Peyer's patch (tissue), 4 donors: ENCODE measurements at places on chromosomes 12 and 14. TPM values are rescaled to one million over a fixed set of nuclear protein-coding genes. Genes with fewer than 3 reads are reported as not detected.

DNA sequence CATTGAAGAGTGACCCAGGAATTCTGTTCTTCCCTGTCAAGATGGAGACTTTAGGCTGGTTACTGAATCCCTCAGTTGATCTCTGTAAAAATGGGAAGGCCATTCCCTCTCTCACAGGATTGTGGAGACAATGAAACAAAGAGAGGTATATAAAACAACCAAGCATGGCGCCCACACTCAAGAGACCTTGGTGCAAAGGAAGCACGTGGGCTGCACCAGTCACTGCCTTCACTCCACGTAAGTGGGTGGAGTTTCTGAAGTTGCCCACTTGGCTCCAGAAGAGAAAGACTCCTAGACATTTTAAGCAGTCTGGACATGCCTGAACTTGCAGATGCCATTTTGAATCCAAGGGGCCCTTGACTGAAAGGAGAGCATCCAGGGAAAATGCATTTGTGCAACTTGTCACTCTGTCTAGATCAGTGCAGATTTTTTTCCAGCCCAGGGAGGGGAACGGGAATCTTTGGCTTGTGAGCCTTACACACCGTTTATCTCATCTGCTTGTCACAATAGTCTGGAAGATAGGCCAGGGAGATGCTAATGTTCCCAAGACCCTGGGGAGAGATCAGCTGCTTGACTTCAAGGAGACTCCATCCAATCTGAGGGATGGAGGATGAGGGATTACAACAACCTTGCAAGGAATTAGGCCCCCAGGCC is 96.9 kb upstream of the TBX3 start:
- no peak for DNase-seq

- no peak for DNase-seq
Measured at GRCh38 chr12:102534899-102535298, 54.5 kb upstream of the IGF1 start.

The AKAP6 gene
- 13.7 TPM for total RNA-seq

DNA sequence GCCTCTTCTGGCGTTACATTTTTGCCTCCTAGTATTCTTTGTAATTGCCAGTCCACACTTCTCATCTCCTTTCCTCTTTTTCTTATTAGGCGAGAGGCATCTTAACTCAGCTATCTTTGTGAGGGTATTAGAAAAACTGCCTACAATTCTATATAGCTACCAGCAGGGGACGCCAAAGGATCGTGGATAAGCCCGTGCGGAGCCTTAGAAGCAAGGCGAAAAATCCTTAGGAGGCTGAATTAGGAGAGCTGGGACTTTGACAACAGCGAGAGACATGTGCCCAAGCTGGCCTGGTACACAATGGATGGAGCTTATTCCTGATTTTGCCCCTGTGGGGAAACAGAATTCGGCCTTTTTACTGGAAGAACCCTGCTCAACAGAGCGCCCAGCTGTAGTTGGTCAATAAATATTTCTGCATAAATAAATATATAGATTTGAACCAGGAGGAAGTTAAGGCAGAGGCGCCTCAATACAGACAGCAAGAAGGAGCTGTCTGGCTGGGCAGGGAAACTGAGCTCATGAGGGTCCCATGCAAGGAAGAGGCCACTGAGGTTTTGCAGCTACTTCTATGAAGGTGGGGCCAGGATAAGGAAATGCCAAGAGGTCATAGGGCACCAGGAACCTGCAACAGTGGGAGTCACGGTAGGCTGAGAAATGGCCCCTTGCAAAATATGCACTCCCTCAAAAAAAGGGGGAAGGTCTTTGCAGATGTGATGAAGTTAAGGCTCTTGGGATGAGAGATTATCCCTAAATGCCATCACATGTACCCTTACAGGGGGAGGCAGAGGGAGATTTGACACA is 14.6 kb upstream of the RBM19 start:
- no peak for DNase-seq

DNA sequence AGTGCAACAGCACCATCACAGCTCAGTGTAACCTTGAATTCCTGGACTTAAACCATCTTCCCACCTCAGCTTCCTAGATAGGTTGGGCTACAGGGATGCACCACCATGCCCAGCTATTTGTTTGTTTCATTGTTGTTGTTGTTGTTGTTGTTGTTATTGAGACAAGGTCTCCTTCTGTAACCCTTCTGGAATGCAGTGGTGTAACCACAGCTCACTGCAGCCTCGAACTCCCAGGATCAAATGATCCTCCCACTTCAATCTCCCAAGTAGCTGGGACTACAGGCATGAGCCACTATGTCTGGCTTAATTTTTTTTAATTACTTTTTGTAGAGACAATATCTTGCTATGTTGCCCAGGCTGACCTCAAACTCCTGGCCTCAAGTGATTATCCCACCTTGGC is 1.2 kb upstream of the NEMP1 start:
- DNase-seq, result no peak

The IL22 gene
- not detected for total RNA-seq

GRCh38 chr12:126830778-126831680 is 1435.9 kb upstream of the TMEM132C start:
- no peak for DNase-seq

The CMA1 gene
- total RNA-seq, result not detected

DNA sequence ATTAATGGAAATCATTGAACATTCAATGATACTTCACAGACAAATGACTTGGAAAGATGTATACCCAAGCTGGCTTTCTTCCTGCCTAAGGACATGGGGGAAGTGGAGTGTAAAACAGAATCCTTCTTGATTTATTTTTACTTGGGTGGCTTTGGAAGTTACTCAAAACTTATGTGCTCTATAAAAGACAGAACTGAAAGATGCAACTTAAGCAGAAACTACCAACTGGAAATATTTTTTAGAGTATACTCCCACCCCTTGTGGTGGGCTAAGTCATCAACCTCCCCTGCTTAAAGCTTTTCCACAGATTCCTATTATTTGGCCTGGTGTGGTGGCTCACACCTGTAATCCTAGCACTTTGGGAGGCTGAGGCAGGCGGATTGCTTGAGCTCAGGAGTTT is 126.0 kb upstream of the ATP2B1 start:
- DNase-seq, result no peak

The TRAF3 gene
- total RNA-seq, result 47.8 TPM

- no peak for DNase-seq
Measured at GRCh38 chr14:98298481-98299244, 973.3 kb downstream of the BCL11B start.

- DNase-seq, result no peak
Measured at GRCh38 chr14:58082011-58082410, 70.0 kb downstream of the ARMH4 start.

The GDF3 gene
- total RNA-seq, result not detected

GRCh38 chr14:80575763-80576162 is 364.5 kb upstream of the DIO2 start:
- DNase-seq, result no peak

DNA sequence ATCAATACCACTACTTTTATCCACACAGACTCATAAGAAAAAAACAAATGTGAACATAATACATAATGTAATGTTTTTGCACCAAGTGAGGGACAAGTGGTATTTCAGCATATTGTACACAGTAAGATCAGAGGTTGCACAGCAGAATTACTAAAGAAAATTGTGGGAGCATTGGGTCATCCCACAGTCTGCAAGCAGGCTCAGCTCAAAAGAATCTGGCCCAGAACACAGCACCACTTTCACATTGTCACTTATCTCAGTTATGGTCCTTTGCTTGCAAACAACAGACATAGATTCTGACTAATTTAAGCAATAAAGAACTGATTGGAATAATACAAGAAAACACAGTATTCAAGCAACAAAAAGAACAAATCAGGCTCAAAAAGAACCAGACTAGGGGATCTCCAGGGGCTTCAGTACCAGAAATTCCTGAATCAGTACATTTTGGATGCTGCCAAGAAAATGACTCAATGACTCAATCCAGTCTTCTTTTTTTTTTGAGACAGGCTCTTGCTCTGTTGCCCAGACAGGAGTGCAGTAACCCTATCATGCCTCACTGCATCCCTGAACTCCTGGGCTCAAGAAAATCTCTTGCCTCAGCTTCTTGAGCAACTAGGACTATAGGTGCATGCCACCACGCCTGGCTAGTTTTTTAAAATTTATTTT is 42.9 kb upstream of the EEA1 start:
- no peak for DNase-seq

The IL23A gene
- total RNA-seq, result 5.8 TPM

GRCh38 chr12:73383584-73384222 is 1111.5 kb downstream of the TRHDE start:
- DNase-seq, result no peak
